ENCODE measurements at places on chromosomes 4 and X. TPM values are rescaled to one million over a fixed set of nuclear protein-coding genes. Genes with fewer than 3 reads are reported as not detected.

DGAT2L6 gene
- total RNA-seq, result not detected

CDKN2AIP gene
- total RNA-seq, result 10.1 TPM

AKAP17A gene
- 44.7 TPM for total RNA-seq

WDFY3 gene
- 86.7 TPM for total RNA-seq

KCNIP4 gene
- total RNA-seq, result not detected

TXK gene
- total RNA-seq, result 3.0 TPM

SERPINA7 gene
- total RNA-seq, result not detected

SH3D19 gene
- total RNA-seq, result 84.6 TPM

MAGEA2 gene
- total RNA-seq, result not detected

YTHDC1 gene
- total RNA-seq, result 55.0 TPM

MID2 gene
- total RNA-seq, result 17.4 TPM

SLC6A14 gene
- total RNA-seq, result 68.6 TPM

AKAP14 gene
- not detected for total RNA-seq

UGT2B17 gene
- total RNA-seq, result not detected

CPE gene
- total RNA-seq, result 24.5 TPM

EFHC2 gene
- total RNA-seq, result 1.6 TPM

BTK gene
- 26.6 TPM for total RNA-seq

IL1RAPL2 gene
- total RNA-seq, result not detected

SAGE1 gene
- total RNA-seq, result not detected

PRRG1 gene
- 8.6 TPM for total RNA-seq

XAGE1A gene
- not detected for total RNA-seq

EGF gene
- 4.2 TPM for total RNA-seq

RAB40A gene
- total RNA-seq, result 0.21 TPM

MAP9 gene
- total RNA-seq, result 20.7 TPM

CT45A10 gene
- total RNA-seq, result not detected

SHOX gene
- total RNA-seq, result not detected

ABLIM2 gene
- 10.2 TPM for total RNA-seq

GAGE12E gene
- not detected for total RNA-seq

MAGEA4 gene
- total RNA-seq, result not detected

ARR3 gene
- not detected for total RNA-seq

DGKK gene
- total RNA-seq, result 0.03 TPM

TLR10 gene
- 3.0 TPM for total RNA-seq

FATE1 gene
- total RNA-seq, result not detected

CSAG1 gene
- total RNA-seq, result not detected

AADAT gene
- total RNA-seq, result 11.6 TPM

KLB gene
- total RNA-seq, result 0.34 TPM

ITIH6 gene
- total RNA-seq, result not detected

MTMR8 gene
- total RNA-seq, result 2.5 TPM

NUDT10 gene
- total RNA-seq, result 0.12 TPM

AFP gene
- 0.73 TPM for total RNA-seq

TRIM60 gene
- total RNA-seq, result not detected

GABRA4 gene
- total RNA-seq, result not detected

NDP gene
- not detected for total RNA-seq

ACTRT1 gene
- total RNA-seq, result not detected

BST1 gene
- 9.0 TPM for total RNA-seq

RRH gene
- 0.24 TPM for total RNA-seq

PGAM4 gene
- not detected for total RNA-seq

S100G gene
- not detected for total RNA-seq

WDR1 gene
- total RNA-seq, result 215 TPM

ANKRD50 gene
- 20.8 TPM for total RNA-seq

Measured in left lung (tissue), 14 donors.